ENCODE measurements at places on chromosomes 4 and X.
A peak's percentile ranks its signal among the peaks of the same experiment; 100 is the strongest.

DNA sequence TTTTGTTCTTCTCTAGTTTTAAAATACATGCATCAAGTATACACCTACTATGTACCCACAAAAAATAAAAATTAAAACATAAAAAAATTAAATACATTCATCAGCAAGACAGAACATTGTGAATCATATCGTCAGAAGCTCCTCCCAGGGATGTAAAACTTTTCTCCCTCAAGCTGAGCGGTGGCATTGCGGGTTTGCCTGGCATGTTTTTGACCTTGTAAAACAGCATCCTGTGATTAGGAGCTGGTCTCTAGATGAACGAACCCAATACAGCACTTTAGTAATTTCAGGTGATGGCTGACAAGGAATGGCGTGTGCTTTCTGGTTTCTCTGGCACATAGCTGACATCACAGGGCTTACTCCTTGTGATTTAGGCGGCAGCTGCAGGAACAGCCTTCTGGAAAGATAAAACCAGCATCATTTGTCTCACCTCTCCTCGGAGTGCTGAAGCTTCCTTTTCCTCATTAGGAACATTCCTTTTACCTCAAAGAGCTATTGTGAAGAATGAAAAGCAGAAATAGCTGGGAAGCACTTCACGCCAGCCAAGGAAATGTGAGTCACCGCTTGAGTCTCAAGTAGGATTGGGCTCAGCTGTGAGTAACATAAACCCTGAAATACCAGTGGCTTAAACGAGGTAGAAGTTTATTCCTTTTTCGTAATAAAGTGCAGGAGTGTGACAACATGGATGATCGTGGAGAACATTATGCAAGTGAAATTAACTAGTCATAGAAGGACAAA, 44.3 kb downstream of the NYX start:
- no peak for DNase-seq

DNA sequence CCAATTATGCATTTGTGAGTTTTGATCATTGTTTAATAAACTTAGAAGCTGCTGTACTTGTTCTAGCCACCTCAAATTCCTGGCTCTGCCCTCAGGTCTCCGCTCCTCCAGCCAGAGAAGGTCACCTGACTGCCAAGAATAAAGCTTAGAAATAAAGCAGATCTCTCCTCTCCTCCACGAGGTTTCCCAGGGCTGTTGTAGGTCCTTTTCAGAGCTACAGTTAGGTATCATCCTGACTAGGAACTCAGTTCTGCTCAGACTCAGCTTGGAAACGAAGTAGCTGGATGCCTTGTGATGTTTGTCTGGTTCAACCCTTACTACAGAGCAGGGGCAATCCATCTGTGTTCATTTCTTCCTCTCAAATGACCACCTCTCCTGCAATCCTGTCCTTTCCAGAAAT, 79.1 kb upstream of the RAPGEF2 start:
- no peak for DNase-seq

DNA sequence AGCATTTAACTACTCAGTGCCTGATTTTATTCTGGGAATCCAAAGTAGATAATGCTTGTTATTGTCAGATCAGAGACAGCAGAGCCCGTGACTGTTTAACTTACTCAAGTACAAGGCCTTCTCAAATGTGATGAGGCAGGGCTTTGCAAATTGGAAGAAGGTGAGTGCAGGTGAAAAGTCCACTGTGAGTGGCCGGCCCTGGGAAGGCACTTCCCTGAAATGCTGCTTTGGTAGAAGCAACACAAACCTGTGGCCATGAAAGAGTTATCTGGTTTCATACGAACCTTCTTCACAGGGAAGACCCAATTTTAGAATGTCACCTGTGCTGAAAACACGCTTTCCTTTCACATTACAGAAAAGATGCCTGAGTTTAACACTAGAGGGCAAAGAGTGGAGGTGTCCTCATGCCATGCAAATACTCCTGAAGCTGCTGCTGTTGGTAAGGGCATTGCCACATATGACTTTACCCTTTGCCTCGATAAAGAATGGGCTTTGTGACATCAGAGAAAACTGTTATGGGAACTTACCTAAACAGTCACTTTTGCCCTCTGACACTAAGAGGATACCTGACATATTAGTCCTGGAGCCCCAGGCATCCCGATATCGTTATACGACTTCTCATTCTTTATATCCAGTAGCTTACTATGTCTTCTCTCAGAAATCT, 8.0 kb downstream of the PPARGC1A start:
- no peak for DNase-seq

- no peak for DNase-seq
Observed at GRCh38 chr4:13322681-13323101, 161.4 kb downstream of the RAB28 start.

DNA sequence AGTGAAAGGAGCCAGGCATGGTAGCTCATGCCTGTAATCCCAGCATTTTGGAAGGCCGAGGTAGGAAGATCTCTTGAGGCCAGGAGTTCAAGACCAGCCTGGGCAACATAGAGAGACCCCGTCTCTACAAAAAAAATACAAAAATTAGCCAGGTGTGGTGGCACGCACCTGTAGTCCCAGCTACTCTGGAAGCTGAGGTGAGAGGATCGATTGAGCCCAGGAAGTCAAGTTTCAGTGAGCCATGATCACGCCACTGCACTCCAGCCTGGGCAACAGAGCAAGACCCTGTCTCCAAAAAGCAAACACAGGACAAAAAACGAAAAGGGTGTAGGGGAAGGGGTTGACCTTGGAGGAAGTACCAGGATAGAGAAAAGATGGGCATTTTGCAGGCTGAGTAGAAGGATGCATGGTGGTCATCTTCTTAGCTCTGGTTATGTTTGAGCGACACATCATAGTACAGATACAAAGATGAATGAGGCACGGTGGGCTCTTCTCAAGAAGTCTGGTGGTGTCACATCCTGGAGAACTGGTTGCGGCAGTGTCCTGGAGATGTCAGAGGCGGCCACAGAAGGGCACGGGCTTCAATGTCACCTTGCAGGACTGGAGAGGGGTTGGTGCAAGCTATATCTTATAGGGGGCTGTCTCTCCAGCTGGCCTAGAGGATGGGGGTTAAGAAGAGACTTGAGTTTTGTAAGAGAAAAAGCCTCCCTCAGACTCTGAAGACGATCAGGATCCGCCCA, 32.0 kb downstream of the SLC25A5 start:
- no peak for DNase-seq

DNA sequence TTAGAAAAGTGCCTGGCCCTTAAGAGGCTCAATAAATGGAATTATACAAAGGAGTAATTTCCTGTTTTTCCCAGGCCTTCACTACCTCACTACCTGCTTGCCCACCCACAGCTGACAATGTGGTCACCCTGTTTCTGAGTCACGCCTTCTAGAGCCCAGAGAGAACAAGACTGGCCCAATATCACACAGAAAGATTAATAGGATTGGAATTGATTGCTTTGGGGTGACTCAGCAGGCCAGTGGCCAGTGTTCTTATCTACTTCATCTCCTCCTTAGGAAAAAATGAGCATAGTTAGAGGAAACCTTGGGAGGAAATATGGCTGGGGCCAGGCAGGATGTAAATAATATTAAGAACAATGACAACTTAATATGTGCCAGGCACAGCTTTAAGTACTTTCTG, 4.5 kb upstream of the FGF16 start:
- no peak for DNase-seq

DNA sequence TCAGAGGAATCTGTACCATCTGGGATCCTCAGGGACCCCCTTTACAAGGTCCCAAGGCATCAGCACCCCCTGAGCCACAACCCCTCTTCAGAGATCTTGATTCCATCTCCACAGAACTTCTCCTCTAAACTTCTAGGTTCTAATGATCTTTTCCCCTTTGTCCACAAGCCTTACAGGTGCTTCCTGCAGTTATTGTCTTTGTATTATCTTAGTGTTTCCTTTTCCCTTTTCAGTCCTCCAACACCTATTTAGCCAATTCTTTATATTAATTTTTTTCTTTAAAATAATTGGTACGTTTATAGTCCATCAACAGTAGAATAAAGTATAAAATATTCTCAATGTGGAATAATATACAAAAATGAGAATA, 35.2 kb upstream of the FAM241A start:
- no peak for DNase-seq

GRCh38 chrX:153643431-153644351, 3.3 kb upstream of the DUSP9 start:
- DNase-seq: no peak

GRCh38 chrX:78331708-78332107, 4.3 kb upstream of the CYSLTR1 start:
- no peak for DNase-seq

GRCh38 chrX:72041176-72041575, 90.5 kb downstream of the RTL5 start:
- no peak for DNase-seq

- peak; percentile 17 for DNase-seq
Observed at GRCh38 chrX:57453901-57454300, 137.9 kb upstream of the ZXDB start.

DNA sequence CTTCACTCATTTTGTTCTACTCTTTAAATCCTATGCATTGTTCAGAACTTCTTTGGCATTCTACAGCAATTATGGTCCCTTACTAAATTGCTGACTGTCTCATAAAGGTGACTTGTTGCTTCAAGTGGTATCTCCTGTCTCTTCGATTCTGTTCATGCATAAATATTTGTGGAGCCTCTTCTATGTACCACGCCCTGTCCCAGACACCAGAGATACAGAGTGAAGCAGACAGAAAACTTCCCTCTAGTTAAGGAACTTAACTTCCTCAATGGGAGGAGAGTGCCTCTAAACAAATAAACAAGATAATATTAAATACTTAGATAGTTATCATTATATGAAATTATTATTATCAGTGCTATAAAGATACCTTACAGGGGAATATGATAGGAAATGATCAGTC, 235.7 kb downstream of the FRAS1 start:
- no peak for DNase-seq

DNA sequence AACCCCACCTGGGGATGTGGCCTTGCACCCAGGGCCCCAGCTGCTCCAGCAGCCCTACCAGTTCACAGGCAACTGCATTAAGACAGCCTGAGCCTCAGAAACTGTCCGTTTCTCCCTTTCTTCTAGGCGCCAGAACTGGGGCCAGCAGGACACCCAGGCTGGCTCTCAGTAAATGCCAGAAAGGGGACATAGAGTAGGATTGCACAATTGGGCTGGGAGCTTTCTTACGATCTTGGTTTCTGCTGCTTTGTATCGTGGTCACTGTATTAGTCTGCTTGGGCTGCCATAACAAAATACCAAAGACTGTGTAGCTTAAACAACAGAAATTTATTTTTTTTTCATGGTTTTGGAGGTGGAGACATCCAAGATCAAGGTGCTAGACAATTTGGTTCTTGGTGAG, 48.4 kb downstream of the NALF2 start:
- no peak for DNase-seq

DNA sequence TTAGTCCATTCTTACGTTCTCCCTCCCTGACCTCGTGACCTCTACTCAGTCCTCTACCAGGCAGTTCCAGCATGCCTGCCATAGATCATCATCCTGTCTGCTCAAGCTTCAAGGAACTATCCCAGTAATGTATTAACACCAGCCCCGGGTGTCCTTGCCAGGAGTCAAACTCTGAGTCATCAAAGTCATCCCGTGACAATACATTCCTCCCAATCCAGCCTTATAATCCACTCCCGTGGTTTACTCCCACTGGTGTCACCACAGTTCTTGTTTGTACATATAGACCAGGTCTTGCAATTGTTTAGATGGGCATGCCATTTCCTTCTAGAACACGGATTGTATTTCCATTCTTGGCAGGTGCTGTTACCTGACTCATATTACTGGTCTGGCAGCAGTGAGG, 68.7 kb upstream of the TAB3 start:
- DNase-seq: no peak

DNA sequence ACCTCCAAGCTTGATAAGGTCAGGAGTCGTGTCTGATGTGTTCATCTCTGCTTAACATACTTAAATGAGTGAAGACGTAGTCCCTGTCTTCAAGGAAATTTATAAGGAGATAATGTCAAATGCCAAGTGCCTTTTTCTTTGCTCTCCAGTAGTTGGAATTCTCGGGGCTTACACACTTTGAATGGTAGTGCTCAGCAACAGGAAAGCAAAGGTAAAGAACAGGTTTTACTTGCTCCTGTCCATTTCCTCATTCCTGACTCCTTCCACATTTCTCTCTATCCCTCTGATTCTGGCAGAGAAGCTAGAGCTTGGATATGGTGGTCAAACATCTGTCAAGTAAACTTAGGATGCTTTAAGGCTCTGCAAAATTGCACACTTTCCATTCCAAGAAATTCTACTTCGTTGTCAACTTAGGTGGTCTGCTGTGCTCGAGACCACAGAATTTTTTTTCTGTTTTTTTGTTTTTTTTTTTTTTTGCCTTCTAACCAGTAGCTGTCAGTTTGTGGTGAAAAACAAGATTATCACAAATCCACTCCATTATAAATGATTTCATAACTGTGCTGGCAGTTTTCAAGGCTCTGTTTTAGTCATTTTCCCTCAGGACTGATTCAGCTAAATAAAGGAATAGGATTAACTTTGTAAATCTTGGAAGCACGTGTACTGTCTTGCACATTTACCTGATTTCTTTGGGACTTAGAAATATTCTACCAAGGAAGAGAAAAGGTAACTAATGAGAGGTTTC, 180.8 kb upstream of the ANXA3 start:
- DNase-seq: no peak

DNA sequence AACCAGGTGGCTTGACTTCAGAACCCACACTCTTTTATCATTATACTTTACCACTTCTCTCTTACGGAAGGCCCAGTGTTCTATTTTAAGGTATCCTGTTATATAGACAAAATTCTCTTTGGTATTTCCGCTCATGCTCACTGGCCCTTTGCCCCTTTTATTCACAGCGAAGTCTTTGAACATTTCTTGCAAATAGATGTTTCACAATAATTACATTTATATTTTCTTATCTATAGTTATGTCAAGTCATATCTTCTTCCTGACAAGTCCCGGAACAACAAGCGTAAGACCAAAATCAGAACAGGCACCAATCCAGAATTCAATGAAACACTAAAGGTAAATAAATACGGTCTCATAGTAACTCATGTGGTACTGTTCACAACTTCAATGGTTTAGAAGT, 102.0 kb downstream of the SYTL5 start:
- DNase-seq: no peak

DNA sequence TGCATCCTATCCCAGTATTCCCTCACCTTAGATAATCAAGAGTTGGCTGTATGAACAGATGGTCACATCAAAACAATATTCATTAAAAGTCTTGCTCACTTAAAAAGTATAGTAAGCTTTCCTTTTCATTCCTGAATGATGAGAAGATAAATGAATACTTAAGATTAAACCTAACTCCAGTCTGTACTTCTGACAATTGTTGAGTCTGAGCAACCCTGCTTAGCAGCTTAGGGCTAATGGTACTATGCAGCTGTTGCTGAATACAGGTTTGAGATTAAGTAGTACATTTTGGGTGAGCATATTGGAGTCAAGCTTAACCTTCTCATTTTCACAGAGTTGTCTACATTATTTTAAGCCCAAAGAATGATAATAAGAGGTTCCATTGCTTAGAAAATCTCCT, 121.7 kb upstream of the ETNPPL start:
- no peak for DNase-seq
